Midbrain (tissue), 1 donor: ENCODE measurements at places on chromosomes 13 and 19.

- DNase-seq: no peak
These were observed 198.7 kb upstream of the SLITRK1 start for GRCh38 chr13:84080748-84081530.

DNA sequence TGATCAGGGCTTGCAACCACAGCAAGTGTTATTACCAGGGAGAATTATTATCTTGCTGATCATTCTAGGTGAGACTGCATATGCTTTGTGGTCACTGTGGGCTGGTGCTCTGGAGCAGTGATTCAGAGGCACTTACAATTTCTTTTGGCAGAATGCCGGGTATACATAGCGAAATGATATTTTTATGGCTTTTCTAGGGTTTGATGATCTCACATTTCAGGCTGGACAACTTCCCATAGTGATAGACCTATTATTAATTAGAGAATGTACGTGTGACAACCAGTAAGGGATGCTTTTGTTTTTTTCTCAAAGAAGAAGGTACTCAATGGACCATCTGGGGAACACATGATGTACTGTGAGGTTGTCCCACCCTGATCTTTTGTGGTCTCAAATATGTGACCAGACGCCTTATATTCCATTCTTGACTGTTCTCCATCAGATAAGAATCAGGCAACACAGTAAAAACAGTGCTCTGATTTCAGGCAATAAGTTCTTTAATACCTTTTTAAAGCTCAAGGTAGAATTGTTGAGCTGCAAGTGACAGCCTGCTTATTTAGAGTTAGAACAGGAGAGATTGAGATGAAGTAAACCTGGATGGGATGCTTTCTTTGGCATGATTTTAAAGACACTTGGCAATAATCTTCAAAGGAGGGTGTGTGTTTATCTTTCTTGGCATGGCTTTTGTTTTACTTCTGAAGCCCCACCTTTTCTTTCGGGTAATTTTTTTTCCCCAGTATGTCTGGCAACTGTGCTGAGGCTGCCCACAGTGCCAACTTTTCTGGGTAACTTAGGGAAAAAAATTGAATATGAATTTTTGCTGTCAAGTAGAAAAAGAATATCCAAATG is 27.4 kb upstream of the SCEL start:
- DNase-seq: no peak

GRCh38 chr13:101730420-101731000 is 278.0 kb downstream of the ITGBL1 start:
- DNase-seq: no peak

DNA sequence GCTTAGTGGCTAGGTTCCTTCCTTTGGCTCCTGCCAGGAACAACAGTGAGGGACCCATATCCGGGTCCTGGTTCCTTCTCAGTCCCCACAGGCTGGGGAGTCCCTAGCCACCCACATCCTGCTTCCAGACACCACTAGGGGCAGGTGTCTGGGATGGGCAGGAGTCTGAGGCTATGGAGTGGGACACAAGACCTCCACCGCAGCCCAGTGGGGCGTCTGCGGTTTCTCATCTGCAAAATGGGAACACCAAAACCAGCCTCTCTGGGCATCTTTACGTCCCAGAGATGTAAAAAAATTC is 879 bp upstream of the FCGBP start:
- no peak for DNase-seq

DNA sequence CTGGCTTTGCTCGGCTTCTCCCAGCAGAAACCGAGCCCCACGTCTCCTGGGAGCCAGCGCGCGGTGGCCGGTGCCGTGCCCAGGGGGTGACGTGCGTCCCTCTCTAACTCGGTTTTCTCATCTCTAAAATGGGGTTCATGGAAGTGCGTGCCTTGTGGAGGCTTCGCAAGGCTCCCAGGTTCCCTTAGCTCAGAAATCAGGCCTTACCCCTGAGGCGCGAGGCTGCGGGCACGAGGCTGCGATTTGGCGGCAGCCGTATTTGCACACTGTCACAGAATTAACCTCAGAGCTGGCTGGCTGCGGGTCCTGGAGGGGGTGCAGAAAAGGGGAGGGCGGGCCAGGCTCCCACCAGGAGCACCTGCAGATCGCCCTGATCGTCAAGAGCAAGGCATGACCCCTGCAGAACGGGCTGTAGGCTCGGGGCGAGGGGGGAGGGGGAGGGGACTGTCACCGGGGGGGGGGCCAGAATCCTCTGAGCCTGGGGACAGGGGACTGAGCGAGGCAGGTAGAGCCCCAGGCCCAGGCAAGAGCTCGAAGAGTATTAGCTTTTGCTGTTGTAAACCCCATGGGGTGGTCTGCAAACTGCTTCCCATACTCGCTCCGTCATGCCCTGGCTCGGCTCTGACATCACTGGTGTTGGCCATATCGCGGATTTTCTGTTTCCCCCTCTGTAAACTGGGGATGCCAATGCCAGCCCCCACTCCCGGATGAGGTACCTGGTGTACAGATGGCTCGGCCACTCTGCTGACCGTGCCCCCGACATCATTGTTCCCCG is 62.2 kb downstream of the CCNE1 start:
- no peak for DNase-seq

DNA sequence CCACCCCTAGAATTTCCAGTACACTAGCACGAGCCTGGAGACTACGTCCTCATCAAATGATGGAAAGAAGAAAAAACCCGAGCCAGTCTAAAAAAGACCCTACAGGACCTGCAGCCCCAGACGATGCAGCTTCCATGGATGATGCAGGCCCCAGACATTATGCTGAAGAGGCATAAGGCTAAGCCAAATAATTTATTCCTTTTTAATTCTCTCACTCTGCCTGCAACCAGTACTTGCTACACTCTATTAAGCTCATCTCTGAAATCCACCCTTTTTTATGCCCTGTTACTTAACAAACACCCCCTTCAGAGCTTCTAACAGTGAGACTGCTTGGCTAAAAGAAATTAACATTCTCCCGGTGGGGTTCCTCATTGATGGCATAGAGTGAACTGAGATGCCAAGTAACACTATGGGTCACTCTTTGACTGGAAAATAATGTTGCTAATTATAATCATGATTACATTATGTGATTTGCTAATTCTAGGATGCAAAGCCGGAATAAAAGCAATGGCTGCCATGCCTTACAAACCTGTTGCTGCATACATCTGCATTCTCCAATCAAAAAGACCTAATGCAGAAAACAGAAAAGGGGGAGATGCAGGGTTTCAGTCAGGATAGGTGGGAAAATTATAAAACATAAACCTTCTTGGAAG is 1462.4 kb downstream of the UQCRFS1 start:
- DNase-seq: no peak

- DNase-seq: no peak
These were observed 16.2 kb downstream of the CERS1 start for GRCh38 chr19:18879579-18880373.

GRCh38 chr13:80141123-80141849 is 199.6 kb downstream of the SPRY2 start:
- DNase-seq: peak; percentile 50

DNA sequence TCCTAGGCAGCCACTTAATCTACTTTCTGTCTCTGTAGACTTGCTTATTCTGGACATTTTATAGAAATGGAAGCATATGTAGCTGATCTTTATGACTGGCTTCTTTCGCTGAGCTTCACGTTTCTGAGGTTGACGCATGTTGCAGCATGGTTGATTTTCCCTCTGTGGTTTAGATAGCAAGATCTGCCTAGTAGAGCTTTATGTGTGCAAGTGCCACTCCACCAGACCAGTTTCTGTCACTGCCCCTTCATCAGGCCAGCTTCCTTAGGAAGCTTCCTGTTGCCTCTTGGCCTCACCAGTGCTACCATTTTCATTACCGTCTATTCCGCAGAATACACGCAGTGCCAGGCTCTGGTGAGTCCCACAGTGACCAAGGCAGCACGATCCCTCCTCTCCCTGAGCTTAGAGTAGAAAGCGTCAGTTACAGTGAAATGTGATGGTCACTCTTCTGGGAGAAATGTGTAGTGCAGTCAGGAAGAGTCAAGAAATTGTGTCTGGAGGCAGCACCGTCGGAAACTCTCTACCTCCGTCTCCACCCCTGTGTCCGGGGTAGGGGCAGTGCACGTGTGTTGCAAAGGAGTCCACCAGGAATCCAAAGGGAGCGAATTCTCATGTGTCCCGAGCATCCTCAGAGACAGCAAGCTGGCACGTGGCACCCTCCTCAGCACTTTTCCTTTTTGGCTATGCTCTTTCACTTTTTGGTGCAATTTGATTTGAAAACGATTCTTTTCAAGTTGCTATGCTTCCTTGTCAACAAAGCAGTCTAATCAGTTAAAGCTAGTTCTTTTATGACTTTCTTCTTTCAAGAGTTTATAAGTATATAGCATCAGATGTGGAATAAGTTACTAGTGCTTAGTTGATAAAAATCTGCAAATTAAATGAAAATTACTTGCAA is 45.4 kb upstream of the GPR183 start:
- no peak for DNase-seq

GRCh38 chr19:18429717-18430416 is 8.1 kb downstream of the ISYNA1 start:
- DNase-seq: no peak

GRCh38 chr13:110868720-110869119 is 46.1 kb downstream of the ANKRD10 start:
- DNase-seq: no peak
